ENCODE measurements at places on chromosomes 13 and 19.

DNA sequence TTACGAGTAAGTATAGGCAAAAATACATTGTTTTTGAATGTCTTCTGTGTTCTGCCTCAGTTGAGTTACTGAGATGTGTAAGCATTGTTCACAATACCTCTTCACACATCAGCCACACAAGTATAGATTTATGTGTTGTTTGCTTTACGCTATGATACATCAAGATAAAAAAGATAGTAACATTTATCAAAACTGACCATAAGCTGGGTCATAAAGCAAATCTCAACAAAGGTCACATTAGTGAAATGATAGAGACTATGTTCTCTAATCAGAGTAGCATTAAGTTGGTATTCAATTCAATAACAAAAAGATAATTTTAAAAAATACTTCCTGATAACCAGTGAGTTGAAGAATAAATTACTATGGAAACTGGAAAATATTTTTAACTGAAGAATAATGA is 127.5 kb downstream of the ZAR1L start:
- no peak for DNase-seq

DNA sequence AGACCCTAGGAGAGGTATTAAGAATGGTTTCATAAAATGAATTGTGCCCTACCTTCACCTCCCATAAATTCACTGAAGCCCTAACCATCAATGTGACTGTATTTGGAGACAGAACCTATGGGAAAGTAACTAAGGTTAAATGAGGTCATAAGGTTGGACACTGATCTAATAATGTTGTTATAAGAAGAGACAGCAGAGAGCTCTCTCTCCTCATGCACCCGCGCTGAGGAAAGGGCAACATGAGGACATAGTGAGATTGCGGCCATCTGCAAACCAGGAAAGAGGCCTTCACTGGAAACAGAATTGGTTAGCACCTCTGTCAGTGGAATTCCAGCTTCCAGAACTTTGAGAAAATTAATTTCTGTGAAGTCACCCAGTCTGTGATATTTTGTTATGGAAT is 1396.1 kb upstream of the MIR17HG start:
- DNase-seq = no peak

GRCh38 chr19:19460761-19461265 is 54.5 kb downstream of the TSSK6 start:
- DNase-seq = no peak

DNA sequence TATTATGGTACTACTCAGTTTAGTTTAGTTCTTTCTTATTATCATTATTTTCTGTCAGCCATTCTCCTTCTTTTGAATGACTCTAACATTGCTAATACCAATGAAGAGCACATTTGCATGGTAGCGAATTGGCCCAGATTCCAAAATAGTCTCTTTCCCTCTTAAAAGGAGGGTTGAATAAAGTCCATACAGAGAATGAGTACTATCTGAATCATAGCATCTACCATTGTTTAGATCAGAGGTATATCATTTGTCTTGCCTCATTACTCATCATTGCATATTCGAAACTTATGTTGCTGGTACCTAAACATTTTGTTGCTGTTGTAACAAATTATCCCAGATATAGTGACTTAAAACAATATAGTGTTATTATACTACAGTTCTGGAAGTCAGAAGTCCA is 1235.3 kb upstream of the ATXN8OS start:
- DNase-seq = no peak

GRCh38 chr19:30757837-30758617 is 385.8 kb downstream of the ZNF536 start:
- DNase-seq = no peak

- no peak for DNase-seq
Observed at GRCh38 chr19:55530996-55531395, 5.9 kb downstream of the SBK2 start.

DNA sequence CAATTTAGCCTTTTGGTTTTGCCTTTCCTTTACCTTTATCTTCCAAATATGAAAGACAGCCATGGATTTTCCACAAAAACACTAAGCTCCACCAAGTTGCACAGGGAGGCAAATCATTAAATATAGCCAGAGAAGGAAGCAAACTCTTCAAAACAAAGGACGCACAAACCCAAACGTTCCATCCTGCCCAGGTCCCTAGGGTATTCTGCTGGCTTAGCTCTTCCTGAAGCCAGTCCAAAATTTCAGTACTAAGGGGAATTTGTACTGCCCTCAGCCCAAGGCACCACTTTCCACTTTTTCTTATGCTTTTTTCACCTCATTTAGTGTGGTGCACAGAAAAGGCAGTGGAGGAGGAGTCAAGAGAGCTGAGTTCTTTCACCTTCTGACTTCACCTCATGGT is 169.9 kb downstream of the FLT1 start:
- no peak for DNase-seq

- no peak for DNase-seq
Observed at GRCh38 chr19:11574689-11575088, 2.8 kb downstream of the ACP5 start.

- no peak for DNase-seq
Observed at GRCh38 chr13:32638739-32639138, 52.5 kb downstream of the PDS5B start.

GRCh38 chr13:65990684-65991083 is 1239.5 kb downstream of the PCDH9 start:
- no peak for DNase-seq

DNA sequence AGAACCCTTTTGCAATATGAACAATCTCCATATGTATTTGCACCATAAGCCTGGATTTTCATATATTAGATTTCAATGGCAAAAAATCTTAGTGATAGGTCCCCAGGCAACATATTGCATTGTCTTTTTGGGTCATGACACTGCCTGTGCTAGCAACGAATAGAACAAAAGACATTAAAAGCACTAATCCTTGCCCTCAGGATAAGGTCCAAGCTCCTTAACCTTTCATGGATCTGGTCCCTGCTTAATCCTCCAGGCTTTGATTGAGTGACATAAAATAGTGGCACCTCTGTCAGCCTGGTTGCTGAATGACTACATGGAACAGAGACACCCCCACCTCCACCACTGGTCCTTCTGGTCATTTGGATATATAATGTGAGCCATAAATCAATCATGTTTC is 134.4 kb downstream of the RBM26 start:
- DNase-seq = no peak

DNA sequence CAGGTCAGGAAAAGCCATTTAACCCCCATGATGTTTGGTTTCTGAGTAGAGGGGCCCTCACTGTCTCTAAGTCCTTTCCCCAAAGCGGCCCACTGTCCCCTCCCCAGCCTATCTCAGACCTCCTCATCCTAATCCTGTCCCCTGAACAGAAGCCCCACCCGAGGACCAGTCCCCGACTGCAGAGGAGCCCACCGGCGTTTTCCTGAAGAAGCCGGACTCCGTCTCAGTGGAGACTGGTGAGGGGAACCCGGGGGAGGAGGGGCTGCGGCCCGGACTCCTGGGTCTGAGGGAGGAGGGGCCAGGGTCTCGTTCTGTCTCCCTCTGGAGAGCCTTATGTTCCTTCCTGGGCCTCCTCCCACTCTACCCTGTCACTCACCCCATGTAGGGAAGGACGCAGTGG is 2.9 kb downstream of the MYBPC2 start:
- no peak for DNase-seq

GRCh38 chr19:13169769-13170168 is 19.6 kb downstream of the IER2 start:
- no peak for DNase-seq

- no peak for DNase-seq
Observed at GRCh38 chr13:44876782-44877324, 112.4 kb downstream of the NUFIP1 start.

GRCh38 chr19:16571283-16571682 is 932 bp downstream of the SLC35E1 start:
- no peak for DNase-seq

DNA sequence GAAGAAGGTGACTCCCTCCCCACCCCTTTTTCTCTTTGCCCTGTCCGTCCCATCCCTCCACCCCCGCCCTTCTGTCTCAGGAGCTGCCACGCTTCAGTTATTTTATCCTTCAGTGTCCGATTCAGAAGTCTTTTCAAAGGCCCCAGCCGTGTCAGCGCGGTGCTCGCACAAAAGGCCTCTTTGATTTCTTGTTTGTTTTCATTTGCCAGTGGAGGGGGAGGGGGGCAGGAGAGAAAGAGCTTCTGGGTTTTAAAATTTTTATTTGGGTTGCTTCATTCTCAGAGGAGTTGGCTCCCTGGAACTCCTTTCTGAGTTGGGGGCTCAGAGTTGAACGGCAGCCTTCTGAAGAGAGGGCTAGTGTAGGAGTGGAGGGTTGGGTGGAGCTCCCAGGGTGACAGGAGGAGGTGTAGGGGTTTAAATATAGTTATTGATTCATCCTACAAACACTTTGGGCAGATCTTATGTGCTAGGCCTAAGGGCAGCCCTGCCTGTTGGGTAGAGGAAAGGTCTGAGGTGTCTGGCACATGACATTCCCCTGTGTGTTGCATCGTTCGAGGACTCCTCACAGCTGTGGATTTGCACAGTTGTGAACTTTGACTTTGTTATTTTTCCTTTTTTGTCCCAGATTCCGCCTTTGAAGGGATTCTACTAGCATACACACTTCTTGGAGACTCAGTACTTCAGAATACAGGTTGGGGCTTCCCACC is 36.8 kb downstream of the NFIX start:
- no peak for DNase-seq

DNA sequence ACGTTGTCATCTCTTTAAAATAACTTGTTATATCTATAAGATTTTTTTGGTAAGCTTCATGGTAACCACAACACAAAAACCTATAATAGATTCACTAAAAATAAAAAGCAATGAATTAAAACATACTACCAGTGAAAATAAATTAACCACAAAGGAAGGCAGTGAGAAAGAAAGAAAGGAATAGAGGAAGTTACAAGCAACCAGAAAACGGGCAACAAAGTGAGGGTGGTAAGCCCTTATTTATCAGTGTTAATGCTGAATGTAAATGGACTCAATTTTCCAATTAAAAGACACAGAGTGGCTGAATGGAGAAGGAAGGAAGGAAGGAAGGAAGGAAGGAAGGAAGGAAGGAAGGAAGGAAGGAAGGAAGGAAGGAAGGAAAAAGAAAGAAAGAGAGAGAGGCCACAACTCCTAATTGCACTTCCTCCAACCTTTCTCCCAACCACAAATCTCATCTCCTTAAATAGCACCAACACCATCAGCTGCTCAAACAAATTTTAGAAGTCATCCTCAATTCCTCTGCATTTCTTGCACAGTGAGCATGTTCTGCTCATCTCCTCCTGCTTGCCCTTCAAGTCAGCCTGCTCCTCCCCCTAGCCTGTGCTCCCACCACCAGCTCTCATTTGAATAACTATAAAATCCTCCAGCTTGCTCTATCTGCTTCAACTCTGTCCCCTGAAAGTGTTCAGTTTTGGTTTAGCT is 48.6 kb downstream of the CCNA1 start:
- DNase-seq = no peak

DNA sequence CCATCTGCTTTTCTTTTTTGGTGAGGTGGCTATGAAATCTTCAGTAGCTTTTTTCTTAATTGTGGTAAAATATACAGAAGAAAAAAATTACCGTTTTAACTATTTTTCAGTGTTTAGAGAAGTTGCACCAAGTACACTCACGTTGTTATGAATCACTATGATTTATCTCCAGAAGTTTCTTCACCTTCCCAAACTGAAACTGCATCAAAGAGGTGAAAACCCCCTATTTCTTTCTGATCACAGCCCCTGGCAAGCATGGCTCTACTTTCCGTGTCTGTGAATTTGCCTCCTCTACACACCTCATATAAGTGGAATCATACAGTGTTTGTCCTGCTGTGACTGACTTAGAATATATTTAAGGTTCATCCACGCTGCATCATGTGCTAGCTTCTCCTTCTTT is 15.6 kb upstream of the SIGLEC10 start:
- DNase-seq = no peak

Data from GM04503 (cell line).